ENCODE measurements at places on chromosomes 12 and 14. TPM values are rescaled to one million over a fixed set of nuclear protein-coding genes. Genes with fewer than 3 reads are reported as not detected.

BIN2 gene
- not detected for total RNA-seq

NOS1 gene
- total RNA-seq = not detected

KRT80 gene
- total RNA-seq = 0.22 TPM

HVCN1 gene
- 4.3 TPM for total RNA-seq

OTUB2 gene
- total RNA-seq = 0.66 TPM

SERPINA3 gene
- under 0.01 TPM for total RNA-seq

NPAS3 gene
- not detected for total RNA-seq

FOXG1 gene
- under 0.01 TPM for total RNA-seq

RPL41 gene
- 918 TPM for total RNA-seq

OTOGL gene
- total RNA-seq = 0.14 TPM

MDM1 gene
- 16.3 TPM for total RNA-seq

ADSS1 gene
- total RNA-seq = 0.43 TPM

OR6C2 gene
- total RNA-seq = not detected

GPR135 gene
- total RNA-seq = 4.2 TPM

AMN gene
- total RNA-seq = not detected

CPNE8 gene
- 24.3 TPM for total RNA-seq

KLHDC1 gene
- total RNA-seq = 1.6 TPM

SLCO1B1 gene
- not detected for total RNA-seq

CMKLR1 gene
- 7.4 TPM for total RNA-seq

DAO gene
- not detected for total RNA-seq

OAS2 gene
- total RNA-seq = 5.0 TPM

KRT6C gene
- not detected for total RNA-seq

INHBC gene
- not detected for total RNA-seq

HOXC12 gene
- not detected for total RNA-seq

LALBA gene
- not detected for total RNA-seq

HCAR1 gene
- 0.72 TPM for total RNA-seq

ALKBH2 gene
- total RNA-seq = 8.3 TPM

TSPAN8 gene
- not detected for total RNA-seq

LYZ gene
- total RNA-seq = 1.0 TPM

CLMN gene
- 0.14 TPM for total RNA-seq

CLEC2A gene
- total RNA-seq = not detected

LBHD2 gene
- not detected for total RNA-seq

GPR84 gene
- total RNA-seq = not detected

BLTP3B gene
- total RNA-seq = 46.5 TPM

MFAP5 gene
- total RNA-seq = 0.86 TPM

CHGA gene
- not detected for total RNA-seq

NKX2-1 gene
- total RNA-seq = not detected

OR4N2 gene
- not detected for total RNA-seq

LRRC10 gene
- total RNA-seq = not detected

AEBP2 gene
- total RNA-seq = 11.2 TPM

PRICKLE1 gene
- total RNA-seq = 2.3 TPM

CD69 gene
- 1.9 TPM for total RNA-seq

MYF6 gene
- total RNA-seq = not detected

MGP gene
- 1.0 TPM for total RNA-seq

CAPS2 gene
- 1.8 TPM for total RNA-seq

ITGB7 gene
- total RNA-seq = under 0.01 TPM

EPYC gene
- not detected for total RNA-seq

TRHDE gene
- total RNA-seq = 6.3 TPM

TRMT61A gene
- 15.6 TPM for total RNA-seq

DNM1L gene
- total RNA-seq = 83.0 TPM

POTEG gene
- total RNA-seq = not detected

ITGA5 gene
- 790 TPM for total RNA-seq

TMEM121 gene
- total RNA-seq = 3.3 TPM

NGB gene
- not detected for total RNA-seq

TAS2R42 gene
- total RNA-seq = not detected

DPY19L2 gene
- 1.3 TPM for total RNA-seq

IL31 gene
- not detected for total RNA-seq

Measured in placental pericyte (primary cell).